ENCODE measurements at places on chromosomes 16 and 17.

GRCh38 chr17:27898096-27898495 lies 4.9 kb upstream of the LYRM9 start:
- DNase-seq = no peak

- no peak for DNase-seq
Observed at GRCh38 chr17:68505951-68506350, 6.3 kb upstream of the PRKAR1A start.

DNA sequence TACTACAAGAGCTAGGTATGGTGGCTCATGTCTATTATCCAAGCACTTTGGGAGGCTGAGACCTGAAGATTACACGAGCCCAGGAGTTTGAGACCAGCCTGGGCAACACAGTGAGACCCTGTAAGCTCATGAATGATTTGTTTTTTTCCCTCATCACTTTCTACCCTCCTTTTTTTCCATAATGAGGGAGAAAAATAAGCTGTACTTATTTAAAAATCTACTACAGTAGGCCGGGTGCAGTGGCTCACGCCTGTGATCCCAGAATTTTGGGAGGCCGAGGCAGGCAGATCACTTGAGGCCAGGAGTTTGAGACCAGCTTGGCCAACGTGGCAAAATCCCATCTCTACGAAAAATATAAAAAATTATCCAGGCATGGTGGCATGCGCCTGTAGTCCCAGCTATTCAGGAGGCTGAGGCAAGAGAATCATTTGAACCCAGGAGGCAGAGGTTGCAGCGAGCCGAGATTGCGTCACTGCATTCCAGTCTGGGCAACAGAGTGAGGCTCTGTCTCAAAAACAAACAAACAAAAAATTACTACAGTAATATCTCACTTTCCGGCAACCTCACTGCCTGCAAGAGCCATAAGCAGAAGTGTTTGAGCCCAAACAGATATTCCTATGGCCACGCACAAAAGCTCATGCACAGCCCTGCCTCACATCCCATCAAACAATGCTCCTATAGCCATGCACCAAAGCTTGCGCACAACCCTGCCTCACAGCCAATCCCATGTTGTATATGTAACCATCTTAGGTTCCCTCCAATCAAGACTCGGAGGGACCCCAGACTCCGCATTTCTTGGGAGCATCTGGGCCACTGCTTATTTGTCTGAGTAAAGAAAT lies 37.4 kb downstream of the TK2 start:
- no peak for DNase-seq

DNA sequence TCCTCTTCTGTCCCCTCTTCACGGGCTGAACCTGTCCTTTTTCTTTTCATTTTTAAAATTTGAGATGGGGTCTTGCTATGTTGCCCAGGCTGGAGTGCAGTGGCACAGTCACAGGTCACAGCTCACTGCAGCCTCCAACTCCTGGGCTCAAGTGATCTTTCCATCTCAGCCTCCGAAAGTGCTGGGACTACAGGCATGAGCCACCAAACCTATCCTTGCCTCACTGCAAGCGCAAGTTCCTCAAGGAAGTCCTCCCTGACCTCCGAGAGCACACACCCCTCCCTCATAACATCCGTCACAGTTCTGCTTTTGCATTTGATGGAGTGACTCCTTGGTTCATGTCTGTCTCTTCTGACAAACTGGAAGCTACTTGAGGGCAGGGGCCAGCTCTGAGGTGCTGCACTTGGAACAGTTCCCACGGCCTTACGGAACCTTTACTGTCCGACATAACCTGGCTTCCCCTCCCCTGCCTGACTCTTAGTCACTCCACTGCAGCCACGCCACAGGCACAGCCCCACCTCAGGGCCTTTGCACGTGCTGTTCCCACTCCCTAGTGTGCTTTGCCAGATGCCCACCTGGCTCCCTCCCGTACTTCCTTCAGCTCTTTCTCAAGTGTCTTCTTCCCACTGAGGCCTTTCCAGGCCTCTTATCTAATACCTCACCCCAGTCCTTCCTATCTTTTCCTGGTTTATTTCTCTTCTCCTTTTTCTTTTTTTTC lies 4.4 kb downstream of the TBX6 start:
- DNase-seq = no peak

DNA sequence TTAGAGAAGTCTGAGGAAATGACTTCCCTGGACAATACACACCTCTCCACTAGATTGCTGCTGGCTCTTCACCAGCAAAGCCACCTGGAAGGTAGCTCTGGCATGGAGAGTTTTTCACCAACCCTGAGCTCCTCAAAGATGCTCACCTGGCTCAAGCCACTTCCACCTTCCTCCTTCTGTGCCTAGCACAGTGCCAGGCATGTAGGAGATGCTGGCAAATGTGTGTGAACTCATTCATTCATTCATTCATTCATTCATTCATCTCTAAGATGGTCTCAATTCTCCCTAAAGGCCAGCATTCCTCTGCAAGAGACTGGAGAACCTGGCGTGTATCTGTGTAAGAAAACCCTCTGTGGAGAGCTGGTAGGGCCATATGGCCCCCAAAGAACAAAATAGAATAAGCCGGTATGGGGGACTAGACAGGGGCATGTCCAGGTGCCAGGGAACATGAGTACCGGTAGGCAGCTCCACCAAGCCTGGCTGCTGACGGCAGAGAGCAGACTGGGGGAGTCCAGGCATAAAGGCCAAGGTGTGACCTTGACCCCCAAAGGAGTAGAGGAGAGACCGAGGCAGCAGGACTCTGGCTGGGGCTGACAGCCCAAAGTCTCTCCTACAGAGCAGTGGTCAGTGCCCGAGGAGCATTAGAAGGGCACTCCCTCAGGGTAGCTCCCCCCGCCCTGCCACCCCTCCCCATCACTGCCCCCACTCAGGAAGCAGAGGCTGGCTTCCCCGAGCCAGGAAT lies 132.2 kb upstream of the TNRC6C start:
- no peak for DNase-seq

DNA sequence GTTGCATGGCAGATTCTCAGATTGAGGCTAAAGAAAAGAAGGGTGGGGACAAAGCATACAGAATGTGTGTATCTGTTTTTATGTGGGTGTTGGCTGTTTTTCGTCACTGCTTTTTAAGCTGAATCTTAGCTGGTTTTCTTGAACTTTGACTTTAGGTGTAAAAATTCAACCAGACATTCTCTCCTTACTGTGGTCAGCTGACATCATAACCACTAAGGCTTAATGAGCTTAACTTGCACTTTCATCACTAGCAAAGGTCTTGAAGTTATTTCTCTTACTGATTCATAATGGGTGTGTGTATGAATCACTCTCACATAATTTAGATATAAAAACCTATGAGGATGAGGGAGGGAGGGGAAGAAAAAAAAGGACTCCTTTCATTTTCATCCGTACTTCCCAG lies 4.0 kb upstream of the CDC6 start:
- peak; percentile 51 for DNase-seq

DNA sequence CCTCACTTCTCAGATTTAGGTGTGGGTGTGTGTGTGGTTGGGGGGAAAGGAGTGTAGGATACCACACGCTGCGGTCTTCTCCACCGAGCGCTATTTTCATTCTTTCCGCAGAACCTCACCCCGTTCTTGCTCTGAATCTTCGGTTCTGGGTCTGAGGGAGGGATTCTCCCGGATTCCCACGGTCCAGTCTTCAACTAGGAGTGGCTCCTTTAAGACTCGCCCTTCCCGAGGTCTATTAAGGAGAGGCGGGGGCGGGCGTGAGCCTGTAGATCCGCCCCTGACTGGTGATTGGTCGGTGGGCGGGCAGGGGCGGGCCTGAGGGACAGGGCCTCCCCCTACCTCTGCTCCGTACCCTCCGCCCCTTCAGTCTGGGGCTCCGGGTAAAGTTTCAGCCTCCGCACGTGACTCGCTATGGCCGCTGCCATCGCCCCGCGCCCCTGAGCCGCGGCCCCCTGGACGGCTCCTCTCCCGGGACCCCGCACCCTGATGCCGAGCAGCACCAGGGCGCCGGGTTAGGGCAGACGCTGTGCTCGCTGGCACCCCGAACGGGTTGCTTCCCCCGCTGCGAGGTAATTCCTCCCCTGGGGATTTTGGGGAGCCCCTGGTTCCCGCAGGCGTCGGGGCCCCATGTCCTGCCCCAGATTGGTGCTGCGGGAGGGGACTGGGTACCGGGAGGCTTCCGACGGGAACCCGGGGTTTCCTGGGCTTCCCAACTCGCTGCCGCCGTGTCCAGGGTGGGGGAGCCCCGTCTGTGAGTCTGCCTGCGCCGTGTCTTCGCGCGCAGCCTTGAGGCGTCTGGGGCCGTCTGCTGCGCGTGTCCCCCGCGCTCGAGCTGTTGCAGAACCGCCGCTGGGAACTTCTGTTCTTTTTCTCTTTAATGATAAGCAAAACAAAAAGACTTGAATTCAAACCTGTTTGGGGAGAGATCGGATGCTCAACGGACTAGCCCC lies 9.2 kb downstream of the RARA start:
- DNase-seq = peak; percentile 89

- no peak for DNase-seq
Observed at GRCh38 chr16:82470016-82470415, 156.8 kb upstream of the CDH13 start.

GRCh38 chr16:50745940-50746339 lies 4.1 kb downstream of the CYLD start:
- DNase-seq = no peak

- no peak for DNase-seq
Observed at GRCh38 chr16:67426950-67427349, 4.0 kb upstream of the HSD11B2 start.

- DNase-seq = no peak
Observed at GRCh38 chr17:29078183-29079045, 35.5 kb downstream of the PIPOX start.

DNA sequence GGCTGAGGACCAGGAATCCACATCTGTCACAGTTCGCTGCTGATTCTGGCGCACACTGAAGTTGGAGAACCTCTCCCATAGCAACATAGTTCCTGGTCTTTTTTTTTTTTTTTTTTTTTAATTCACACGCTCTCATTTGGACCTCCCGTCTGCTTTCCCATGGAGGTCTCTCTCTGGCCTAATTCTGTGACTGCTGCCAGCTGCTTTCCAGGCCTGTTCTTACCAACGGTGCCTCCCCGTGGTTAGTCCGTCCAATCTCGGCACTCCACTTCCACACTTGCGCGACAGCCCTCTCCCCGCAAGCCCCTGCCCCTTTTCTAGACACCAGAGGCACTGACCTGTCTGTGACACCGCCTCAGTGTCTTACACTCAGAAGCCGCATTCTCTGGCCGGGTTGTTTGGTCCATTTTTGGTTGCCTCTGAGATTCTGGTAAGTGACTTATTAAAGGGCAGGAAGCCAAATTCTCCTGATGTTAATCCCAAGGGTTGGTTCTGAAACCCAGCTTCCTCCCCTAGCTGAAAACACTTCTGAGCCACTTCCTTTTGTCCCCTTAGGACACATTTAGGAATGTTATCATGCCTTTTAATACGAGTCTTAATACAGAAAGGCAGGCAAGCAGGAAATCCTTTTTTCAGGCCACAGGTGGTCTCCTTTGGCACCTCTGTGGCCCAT lies 1.1 kb upstream of the AKTIP start:
- DNase-seq = peak; percentile 30

- DNase-seq = no peak
Observed at GRCh38 chr17:41428591-41429291, 4.4 kb upstream of the KRT37 start.

- no peak for DNase-seq
Observed at GRCh38 chr16:49093939-49094338, 187.7 kb downstream of the CBLN1 start.

DNA sequence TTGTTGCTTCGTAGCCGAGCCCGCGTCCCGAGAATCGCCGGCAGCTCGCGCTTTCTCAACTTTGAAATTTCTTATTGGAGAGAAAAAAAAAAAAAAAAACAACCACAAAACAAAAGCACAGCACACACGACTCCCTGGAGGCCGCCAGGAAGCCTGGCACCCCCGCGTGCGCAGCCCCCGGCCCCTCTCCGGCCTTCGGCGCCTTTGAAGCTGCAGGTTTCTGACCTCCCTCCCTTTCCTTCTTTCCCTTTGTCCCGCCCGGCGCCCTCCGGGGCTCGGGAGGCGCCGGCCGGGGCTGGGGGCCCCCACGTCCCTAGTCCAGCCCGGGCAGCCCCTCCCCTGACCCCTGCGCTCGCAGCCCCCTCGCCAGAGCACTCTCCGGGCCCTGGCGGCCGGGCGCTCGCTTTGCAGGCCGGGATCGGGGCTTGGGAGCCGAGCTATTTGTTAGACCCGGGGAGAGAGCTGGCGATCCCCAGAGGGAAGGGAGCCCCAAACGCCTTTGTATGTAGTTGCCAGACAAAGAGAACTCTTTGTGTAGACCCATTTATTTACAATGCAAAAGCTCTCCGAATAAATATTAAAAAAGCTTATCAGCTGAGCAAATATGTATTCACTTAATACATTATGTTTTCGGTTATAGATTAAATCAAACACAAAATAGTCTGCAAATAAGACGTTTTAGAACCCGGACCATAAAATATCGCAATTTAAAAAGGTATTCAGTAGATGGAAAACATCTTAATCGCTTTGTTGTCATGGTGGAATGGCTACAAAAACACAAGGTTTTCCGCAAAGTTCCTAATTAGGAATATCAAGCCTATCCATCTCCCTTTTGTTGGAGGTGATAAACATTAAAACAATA lies 2.3 kb downstream of the BAHCC1 start:
- peak; percentile 41 for DNase-seq

DNA sequence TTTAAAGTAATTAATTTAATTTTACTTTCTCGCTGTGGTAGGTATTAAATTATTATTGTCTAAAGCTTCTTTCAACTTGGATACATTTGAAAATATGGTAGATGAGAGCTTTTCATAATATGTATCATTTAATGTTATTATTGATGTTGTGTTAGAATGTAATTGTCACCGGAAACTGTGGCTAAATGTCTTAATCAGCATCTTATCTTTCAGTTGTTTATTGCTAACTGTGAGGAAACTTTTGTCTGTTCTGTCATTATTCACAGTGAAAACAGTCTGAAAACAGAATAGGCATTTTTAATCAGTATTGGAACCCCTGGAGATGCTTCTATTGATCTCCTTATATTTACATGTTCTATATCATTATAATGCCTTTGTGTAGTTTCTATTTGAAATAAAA lies 120.7 kb downstream of the STXBP4 start:
- DNase-seq = no peak

GRCh38 chr17:8986295-8986694 lies 20.8 kb upstream of the PIK3R5 start:
- no peak for DNase-seq

DNA sequence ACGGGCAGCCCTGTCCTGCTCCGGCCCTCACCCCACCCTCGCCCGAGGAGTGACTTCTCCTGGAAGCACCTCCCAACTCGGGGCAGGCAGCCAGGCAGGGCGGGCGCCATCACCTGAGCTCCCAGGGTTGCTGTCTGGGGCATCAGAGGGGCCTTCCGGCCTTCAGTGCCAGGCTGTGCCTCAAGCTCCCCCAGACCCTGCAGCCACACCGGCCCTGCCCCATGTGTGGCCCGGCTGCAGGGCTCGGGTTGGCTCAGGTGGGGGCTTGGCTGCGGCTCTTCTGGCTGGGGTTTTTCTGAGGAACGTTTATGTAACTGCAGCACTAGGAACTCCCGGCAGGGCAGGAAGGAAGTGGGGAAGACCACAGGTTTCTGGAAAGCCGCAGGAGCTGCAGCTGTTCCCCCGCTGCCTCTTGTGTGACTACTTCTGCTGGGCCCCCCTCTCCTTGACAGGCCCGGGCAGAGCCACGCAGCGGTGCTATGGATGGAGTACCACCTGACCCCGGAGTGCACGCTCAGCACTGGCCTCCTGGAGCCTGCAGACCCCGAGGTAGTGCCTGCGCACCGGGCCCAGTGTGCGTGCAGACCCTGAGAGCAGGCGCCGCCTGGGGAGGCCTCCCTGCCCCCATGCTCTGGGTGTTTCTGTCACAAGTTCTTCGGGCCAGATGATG lies 45.6 kb downstream of the PRMT7 start:
- DNase-seq = peak; percentile 80

Data from activated T-cell treated with anti-CD3 and anti-CD28 coated beads, Interleukin-2, amount 50 U/mL, for 72 hours (primary cell).